Gastrocnemius medialis (tissue), 4 donors: ENCODE measurements at places on chromosomes 3 and 15. TPM values are rescaled to one million over a fixed set of nuclear protein-coding genes. Genes with fewer than 3 reads are reported as not detected.
A peak's percentile ranks its signal among the peaks of the same experiment; 100 is the strongest.

DNA sequence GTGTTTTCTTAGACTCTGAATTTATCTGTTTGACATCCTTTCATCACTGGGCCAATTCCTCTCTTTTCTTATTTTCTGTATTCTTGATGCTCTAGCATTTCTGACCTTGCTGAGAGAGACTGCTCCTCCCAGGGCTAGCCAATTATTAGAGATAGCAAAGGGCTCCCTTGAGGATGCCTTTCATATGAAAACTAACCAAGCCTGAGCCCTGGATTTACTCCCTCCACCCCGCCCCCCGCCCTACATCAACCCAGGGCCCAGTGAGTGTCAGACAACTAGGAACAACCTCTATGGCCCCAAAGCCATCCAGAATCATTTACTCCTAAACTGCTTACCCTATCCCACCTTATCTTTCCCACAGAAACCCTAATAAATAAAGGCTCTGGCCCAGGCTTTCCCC lies 69.7 kb upstream of the LARS2 start:
- no peaks in the 10 kb centered on the region for H3K27me3 ChIP-seq
- no peaks in the 10 kb centered on the region for H3K4me1 ChIP-seq
- H3K36me3 ChIP-seq, result no peaks in the 10 kb centered on the region
- no peak overlapping the region for H3K27ac ChIP-seq
- no peak overlapping the region for H3K4me3 ChIP-seq

- no peaks in the 10 kb centered on the region for H3K4me1 ChIP-seq
- no peak overlapping the region for H3K4me3 ChIP-seq
- H3K36me3 ChIP-seq, result no peaks in the 10 kb centered on the region
- no peak for DNase-seq
- H3K27me3 ChIP-seq, result no peaks in the 10 kb centered on the region
- H3K27ac ChIP-seq, result no peak overlapping the region
These were observed 454.6 kb upstream of the UBE2E2 start for GRCh38 chr3:22748453-22749045.

DNA sequence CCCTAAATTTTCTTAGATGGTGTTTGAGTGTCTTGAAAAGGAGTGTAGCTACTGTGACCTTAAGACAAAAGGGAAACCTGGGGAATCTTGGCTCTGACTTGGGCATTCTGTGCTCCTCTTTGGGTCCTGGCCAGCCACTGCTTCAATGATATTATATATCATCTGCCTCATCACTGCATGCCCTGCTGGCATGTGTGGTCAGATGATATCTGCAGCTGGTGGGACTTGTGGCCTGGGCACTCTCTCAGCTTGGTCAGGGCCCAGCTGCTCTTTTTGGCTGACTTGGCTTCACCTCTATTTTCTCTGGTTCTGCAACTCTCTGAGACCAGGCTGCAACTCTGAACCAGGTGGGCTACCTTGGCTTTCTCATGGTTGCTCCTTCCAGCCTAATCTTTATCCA lies 446.1 kb upstream of the RARB start:
- peaks cover 6% of the 10 kb centered on the region for H3K4me1 ChIP-seq
- H3K27ac ChIP-seq, result no peak overlapping the region
- no peaks in the 10 kb centered on the region for H3K36me3 ChIP-seq
- no peaks in the 10 kb centered on the region for H3K27me3 ChIP-seq
- H3K4me3 ChIP-seq, result no peak overlapping the region
- DNase-seq, result peak; percentile 27

GRCh38 chr15:70517194-70517590 lies 246.2 kb downstream of the UACA start:
- H3K27ac ChIP-seq, result no peak overlapping the region
- H3K4me3 ChIP-seq, result no peak overlapping the region
- DNase-seq, result no peak
- no peaks in the 10 kb centered on the region for H3K36me3 ChIP-seq
- no peaks in the 10 kb centered on the region for H3K27me3 ChIP-seq

- H3K4me3 ChIP-seq, result no peak overlapping the region
- no peaks in the 10 kb centered on the region for H3K36me3 ChIP-seq
- peak overlapping the region; percentile 84 for H3K27ac ChIP-seq
- DNase-seq, result no peak
- H3K4me1 ChIP-seq, result peaks cover 46% of the 10 kb centered on the region
These were observed 15.0 kb upstream of the GNAI2 start for GRCh38 chr3:50221051-50221410.

SH2D7 gene
- total RNA-seq, result not detected

CTXN2 gene
- not detected for total RNA-seq

HDC gene
- total RNA-seq, result not detected
